ENCODE measurements at places on chromosomes 1 and 21.

DNA sequence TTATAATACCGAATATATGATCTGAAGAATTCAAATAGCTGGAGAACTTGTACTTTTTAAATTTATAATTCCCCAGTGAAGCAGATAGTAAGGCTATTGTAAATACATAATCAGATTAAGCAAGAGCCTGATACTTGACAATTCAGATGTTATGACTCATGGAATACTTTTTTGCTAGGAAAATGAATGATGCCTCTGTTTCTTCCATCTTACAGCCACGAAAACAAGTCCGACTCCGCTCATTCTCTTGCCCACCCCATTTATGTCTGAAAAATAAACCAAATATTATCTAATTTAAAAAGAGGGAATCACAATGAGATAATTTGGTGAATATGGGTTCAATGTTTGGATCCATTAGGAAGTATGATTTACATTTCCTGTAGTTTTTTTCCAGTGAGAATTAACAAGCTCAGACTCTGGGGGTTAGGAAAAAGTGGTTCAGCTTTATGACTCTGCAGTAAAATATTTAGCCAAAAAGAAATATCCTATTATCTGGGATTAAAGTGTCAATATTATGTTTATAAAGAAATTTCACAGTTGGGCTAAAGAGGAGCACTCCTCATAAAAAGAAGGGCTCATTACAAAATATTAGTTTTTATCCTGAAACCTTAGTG lies 50.4 kb upstream of the DAB1 start:
- no peak for DNase-seq

DNA sequence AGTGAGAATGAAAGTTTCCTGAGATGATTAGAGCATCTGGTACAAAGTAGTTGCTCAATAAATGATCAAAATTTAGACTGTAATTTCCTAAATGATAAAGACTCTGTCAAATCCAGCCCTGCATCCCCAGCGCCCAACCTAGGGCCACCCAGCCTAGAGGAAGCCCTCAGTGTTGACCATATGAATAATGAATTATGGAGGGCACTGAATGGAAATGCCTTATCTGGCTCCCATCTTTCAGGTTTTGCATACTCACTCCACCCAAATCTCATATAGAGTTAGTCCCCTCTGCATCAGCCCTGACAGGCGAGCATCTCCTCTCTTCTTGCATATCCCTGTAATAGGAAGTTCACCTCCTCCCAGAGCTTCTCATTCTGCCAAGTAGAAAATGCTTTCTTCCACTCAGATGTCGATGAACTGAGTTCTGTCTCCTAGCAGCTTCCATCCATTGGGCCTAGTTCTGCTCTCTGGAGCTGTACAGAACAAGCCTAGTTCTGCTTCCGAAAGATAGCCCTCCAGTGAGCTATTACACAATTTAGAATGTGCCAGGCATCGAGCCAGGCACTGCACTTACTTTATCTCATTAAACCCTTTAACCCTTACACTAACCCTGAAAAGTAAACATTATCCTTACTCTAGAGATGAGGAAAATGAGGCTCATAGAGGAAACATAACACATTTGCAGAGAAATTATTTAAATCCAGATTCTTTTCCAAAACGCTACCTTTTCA lies 20.9 kb downstream of the COA7 start:
- DNase-seq, result no peak

DNA sequence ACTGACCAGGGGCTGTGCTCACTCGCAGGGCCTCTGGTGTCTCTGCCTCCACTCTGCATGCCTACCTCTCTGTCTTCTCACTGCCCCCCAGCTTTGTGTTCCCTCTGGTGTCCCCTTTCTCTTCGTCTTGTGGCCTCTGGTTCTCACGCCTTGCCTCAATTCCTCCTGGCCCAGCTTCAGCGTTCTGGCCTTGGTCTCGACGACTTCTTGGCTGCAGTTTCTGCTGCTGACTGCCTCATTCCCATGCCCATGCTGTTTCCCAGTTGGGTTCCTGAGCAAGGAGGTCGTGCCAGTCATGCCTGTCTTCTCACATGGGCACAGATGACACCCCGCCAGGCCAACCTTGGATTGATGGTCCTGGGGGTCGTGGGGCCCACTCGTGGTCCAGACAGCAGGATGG lies 423.0 kb upstream of the VAMP3 start:
- DNase-seq, result no peak

DNA sequence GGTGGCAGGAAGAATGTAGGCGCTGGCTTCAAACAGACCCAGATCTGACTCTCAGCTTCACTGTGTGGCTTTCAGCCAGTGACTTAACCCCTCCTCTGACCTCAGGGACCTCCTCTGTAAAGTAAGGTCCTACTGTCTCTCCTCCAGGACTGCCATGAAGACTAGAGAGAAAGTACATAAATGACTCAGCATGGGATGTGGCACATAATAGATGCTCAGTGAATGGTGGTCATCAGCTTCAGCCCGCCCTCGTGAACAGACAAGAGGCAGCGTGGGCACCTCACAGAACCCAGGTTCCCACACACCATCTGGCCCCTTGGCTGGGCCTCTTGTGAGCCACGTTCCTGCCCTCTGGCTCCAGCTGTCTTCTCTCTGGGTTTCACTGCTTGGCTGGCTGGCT lies 126.0 kb downstream of the SYF2 start:
- no peak for DNase-seq

DNA sequence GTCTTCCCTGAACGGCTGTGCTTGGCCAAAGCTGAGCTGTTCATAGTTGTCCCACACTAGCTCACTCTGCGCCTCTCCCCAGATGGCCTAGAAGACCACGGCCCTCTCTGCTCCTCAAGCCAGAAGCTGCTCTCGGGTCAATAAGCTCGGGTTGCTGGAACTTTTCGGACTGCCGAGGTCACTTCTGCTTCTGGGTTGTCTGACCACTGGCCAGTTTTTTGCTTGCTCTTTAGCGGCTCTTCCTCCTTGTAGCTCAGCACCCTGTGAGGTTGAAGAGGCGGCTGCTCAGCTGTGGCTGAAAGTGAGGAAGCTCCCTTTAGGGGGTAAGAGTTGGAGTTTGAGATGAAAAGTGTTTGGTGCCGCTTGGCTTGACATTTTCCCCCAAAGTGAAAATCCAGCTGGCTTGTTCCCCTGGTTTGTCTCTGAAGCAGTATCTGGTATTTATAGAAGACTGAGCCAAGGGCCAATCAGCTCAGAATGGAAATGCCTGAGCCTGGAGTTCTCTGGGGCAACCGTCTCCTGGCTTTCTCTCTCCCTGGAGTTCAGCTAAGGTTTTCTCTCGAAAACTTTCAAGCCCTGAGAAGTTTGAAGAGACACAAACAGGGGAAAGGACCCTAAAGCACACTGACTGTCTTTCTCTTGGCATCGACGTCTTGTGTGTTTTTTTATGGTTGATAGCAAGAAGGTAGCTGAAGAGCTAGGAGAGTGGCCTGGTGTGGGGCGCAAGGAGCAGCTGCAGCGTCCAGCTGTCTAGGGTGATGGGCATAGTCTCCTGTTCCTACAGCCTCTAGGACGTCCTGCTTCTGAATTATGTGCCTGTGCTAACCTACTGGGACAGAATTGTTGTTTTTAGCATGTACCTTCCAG lies 72.0 kb downstream of the SYT6 start:
- DNase-seq, result peak; percentile 81

- peak; percentile 48 for DNase-seq
These were observed 494.7 kb downstream of the SMYD3 start for GRCh38 chr1:246012341-246012740.

DNA sequence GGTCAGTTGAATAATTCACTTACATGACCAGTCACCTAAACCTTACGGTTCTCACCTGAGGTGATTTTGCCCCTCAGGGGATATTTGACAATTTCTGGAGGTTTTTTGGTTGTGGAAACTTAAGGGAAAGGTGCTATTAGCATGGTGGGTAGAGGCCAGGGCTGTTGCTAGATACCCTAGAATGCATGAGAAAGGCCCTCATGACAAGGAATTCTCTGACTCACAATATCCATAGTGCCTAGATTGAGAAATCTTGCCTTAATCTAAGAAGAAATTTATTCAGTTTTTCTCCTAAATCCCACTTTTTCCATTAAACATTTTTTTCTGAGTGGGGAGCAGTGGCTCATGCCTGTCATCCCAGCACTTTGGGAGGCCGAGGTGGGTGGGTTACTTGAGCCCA lies 119.7 kb downstream of the TGFB2 start:
- no peak for DNase-seq

DNA sequence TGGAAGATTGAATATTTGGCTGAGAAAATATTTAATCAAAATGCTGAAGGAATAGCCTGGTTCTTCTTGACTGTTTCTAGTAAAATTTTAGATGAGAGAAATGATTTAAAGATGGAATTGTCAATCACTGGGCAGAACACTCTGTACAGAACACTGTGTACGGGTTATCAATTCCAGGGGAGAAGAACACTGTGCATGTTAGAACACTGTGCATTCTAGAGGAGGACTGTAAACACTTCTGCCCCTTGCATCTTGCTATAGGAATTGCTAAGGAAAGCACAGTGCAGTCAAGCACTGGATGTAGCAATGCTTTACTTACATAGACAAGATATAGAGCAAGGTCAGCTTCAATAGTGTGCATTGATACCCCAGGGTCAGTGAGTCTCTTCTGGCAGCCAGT lies 98.7 kb downstream of the RWDD3 start:
- no peak for DNase-seq

GRCh38 chr1:220189750-220190347 lies 82.4 kb downstream of the RAB3GAP2 start:
- peak; percentile 50 for DNase-seq

DNA sequence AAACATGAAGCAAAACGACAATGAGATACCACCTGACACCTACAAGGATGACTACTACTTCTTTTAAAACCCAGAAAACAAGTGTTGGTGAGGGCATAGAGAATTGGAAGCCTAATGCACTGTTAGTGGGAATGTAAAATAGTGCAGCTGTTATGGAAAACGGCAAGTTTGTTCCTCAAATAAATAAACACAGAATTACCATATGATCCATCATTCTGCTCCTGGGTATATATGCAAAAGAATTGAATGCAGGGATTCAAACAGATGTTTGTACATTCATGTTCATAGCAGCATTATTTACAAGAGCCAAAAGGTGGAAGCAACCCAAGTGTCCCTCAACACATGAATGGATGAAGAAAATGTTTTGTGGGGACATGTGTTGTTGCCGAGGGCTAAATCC lies 1.4 kb upstream of the S100A8 start:
- DNase-seq, result no peak

DNA sequence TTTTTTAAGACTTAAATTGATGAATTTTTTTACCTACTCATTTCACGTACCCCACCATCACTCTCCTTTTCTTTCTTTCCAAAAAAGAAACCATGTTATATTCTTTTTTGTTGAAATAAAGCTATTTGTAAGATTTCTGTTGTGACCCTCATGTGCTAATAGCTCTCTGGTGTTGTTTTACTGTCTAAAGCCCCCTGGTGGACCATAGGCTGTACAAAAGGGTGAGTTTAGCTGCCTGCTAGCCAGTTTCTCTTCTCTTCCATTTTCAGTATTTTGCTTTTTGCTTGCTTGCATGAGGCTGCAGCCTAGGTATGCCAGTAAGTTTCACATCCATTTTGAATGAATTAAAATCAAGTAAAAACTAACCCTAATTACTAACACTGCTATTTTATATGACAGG lies 15.6 kb upstream of the VAMP3 start:
- no peak for DNase-seq

- no peak for DNase-seq
These were observed 123.1 kb downstream of the CLIC6 start for GRCh38 chr21:34791776-34792503.

- DNase-seq, result peak; percentile 5
These were observed 149.9 kb upstream of the CAMK1G start for GRCh38 chr1:209433649-209434031.

DNA sequence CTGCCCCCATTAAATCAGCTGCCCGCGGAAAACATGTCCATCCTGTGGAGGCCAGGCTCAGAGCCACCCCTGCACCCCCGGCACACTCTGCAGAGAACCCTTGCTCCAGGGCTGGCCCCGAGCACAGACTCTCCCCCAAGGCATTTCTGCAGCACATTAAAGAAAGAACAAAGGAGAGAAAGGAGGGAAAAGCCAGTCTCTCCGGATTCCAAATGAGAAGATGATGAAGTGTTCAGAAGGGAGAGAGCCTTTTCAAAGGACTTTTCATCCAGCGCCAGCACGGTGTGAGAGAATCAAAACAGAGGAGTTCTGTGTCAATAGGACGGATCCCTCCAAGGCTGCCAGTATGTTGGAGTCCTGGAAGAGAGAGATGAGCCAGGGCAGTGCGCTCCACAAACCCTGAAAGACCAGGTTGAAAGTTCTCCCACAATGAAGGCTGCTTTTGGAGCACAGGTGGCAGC lies 498.3 kb downstream of the NPHP4 start:
- no peak for DNase-seq

- no peak for DNase-seq
These were observed 41.5 kb downstream of the IER5 start for GRCh38 chr1:181129771-181130606.

DNA sequence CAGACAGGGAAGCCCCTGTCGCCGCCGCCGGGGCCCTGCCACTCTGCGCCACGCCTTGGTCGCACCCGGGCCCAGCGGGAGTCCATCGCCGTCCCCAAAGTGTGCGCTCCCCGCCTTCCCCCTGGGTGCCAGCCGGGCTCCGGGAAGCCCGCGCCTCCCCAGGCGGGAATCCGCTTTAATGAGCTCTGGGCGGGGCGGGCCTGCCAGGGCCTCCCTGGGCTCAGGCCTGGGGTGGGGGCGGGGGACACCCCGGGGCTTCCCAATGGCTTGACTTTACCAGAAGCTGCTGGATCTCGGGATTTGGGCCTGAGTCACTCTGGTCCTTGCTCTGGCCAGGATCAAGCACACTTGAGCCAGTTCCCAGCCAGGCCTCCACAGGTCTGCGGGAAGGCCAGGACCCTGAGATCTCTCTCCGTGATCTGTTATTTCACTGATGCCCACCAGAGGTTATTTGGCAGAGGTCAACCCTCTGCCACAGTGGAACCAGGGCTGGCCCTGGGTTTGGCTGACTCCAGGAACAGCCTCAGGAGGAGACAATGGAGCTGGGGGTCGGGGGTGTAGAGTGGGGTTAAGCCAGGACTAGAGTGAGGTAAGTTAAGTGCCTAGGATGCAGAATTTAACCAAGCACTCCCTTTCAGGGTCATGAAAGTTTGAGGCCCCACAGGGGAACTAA lies 178.4 kb upstream of the EDN2 start:
- DNase-seq, result peak; percentile 99

- no peak for DNase-seq
These were observed 70.2 kb downstream of the NFIA start for GRCh38 chr1:61152469-61153105.

GRCh38 chr1:203742436-203742835 lies 22.5 kb upstream of the LAX1 start:
- peak; percentile 66 for DNase-seq

DNA sequence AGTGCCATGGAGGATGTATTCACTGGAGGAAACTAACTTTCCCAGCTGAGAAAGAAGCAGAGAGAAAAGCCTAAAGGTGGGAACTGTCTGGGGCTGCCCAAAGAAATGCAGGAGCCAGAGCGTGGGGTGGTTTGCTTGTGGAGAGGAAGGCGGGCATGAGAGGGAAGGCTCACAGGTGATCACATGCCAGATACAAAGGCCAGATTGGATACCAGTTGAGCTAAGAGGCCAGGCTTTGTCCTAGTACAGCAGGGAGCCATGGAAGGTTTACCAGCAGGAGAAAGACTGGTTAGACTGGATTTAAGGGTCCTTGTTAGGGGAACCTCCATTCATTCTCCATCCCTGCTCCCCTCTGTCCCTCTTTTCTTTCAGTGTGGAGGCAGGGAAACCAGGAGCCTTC lies 66.4 kb downstream of the BEND5 start:
- no peak for DNase-seq
